Panc1 (cell line): ENCODE measurements at places on chromosomes 5 and 9. TPM values are rescaled to one million over a fixed set of nuclear protein-coding genes. Genes with fewer than 3 reads are reported as not detected.

- no peak for DNase-seq
Observed at GRCh38 chr9:115964710-115965347, 188.8 kb upstream of the PAPPA start.

DNA sequence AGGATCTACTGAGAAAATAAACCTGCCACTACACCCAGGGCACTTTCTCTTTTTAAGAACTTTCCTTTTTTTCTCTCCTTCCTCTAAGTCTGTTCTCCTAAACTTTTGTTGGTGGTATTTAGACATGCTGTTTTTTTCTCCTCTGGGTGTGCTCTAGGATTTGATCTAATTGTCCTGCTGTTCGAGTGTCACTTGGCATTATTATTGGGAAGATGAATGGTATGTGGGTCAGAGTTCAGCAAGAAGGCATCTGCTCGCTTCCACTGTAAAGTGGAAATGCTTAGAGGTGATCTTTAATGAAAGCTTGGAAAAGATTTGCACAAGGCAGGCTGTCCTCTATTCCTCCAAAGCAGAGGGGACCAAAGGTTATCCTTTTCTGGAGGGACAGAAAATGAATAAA lies 1.3 kb upstream of the PLPPR1 start:
- DNase-seq, result no peak

DNA sequence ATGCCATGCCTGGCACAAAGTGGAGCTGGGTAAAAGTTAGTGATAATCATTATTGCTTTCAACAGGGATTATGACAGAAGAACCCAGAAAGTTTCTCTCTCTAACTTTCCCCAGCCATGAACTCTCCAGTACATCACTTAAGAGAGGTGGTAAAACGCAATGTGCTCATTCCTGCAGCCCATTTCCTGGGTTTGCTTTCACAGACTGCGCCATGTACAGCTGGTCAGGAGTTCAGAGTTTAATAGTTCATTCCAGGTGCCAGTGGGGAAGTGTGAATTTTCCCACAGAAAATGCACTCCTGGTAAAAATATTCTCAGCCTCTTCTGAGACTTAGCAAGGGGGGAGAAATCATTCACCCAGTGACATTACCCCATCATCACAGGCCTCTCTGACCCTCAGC lies 35.5 kb downstream of the ADAM19 start:
- no peak for DNase-seq

DNA sequence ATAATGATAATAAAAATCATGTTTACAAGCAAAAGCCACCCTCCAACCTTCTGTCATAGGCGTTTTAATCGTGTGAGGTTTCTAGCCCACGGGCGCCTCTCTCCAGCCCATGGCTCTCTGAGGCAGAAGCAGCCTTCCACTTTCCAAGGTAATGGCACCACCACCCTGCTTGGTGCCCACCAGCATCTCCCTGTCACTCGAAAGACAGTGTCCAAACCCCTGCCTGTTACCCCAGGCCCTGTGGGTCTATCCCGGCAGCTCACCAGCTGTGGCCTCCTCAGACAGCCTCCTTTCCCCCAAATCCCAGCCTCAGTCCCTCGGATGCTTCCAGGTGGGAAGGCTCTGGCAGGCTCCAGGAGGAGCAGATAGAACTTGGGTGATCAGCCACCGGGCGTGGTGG lies 123.8 kb upstream of the LPCAT1 start:
- DNase-seq, result no peak

- DNase-seq, result no peak
Observed at GRCh38 chr9:101126556-101126955, 98.0 kb downstream of the PLPPR1 start.

DNA sequence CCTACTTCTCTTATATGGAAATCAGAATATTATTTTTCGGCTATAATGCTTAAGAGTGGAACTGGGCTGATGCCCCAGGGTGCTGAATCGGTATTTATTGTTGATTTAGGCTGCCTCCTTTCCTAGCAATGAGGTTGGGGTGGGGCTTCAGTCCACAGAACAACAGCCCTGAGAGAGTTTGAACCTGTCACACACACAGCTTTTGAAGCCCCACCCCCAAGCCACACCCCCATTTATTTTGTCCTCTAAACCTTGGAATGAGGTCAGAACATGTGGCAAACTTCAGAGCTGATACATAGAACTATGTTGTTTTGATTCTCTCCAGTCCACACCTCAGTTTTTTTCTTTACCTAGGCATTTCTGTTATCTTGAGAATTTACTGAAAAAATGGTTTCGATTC lies 51.7 kb upstream of the CAMK4 start:
- no peak for DNase-seq

- DNase-seq, result no peak
Observed at GRCh38 chr5:16903480-16904300, 32.4 kb downstream of the MYO10 start.

GRCh38 chr5:139422307-139422893 lies 16.9 kb downstream of the DNAJC18 start:
- DNase-seq, result peak; percentile 63

DNA sequence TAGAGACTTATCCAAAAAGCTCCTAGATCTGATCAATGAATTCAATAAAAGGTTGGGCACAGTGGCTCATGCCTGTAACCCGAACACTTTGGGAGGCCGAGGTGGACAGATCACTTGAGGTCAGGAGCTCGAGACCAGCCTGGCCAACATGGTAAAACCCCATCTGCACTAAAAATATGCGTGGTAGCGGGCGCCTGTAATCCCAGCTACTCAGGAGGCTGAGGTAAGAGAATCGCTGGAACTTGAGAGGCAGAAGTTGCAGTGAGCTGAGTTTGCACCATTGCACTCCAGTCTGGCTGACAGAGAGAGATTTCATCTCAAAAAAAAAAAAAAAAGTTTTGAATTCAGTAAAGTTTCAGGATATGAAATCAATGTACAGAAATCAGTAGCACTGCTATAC lies 20.0 kb downstream of the DCTN4 start:
- DNase-seq, result no peak

Gene PRDM9
- not detected for total RNA-seq

Gene OCLN
- 102 TPM for total RNA-seq

Gene HTR1A
- not detected for total RNA-seq

Gene FBXO10
- 39.8 TPM for total RNA-seq

Gene PDZD2
- 0.10 TPM for total RNA-seq

Gene NXNL2
- total RNA-seq, result 1.4 TPM

Gene INSL4
- not detected for total RNA-seq

Gene DMRT2
- not detected for total RNA-seq
